ENCODE measurements at places on chromosomes 1 and 21.

DNA sequence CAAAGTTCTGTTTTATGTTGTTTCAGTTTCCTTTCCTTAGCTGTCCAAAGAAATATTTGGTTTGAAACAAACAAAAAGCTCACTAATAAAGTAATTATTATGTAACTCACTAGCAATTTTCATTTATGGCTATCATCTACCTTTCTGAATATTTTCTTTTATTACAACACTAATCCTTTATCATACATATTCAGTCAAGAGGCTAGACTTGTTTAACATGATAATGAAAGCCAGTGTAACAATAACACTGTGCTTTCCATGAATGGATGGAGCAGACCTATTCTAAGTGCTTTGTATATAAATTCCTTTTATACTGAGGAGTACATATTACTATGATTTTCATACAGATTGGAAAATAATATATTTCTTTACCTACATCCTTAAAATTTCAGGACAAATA is 972.8 kb upstream of the ADGRL4 start:
- no peak for DNase-seq

DNA sequence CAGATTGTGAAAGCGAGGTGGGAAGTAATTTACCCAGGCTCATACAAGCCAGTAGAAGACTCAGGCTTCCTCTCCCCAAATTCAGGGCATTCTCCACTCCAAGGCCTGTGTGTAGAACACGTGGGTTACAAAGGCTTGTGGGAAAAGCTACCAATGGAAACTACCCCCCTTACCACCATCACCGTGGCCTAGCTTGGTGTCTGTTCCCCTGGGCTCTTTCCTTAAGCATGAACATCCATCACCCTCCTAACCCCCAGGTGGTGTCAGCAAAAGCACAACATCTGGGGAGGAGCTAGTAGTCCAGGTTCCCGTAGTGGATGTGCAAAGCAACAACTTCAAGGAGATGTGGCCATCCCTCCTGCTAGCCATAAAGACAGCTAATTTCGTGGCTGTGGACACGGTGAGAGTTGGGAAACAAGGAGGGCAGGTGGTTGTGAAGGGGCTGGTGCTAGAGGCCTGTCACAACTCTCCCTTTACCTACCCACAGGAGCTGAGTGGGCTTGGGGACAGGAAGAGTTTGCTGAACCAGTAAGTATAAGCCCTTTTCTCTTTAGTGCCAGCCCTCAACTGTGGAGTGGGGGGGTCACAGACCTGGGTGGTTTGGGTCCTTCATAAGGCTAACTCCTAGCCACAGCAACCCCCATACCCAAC is 701 bp upstream of the MUTYH start:
- no peak for DNase-seq

DNA sequence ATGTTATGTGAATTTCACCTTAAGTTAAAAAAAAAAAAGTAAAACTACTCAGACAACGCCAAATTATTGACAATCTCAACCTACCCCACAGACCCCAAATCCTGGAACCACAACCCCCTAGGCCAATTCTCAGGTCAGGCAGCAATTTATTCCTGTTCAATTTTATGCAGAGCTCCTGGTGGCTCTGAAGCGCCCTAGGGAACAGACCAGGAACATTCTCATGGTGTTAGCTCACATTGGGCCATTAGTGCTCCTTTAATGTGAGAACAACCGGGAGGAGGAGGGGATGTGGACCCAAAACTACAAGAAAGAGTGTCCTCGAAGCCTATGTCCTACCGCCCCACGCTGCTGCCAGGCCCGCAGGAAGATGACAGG is 403 bp upstream of the PSEN2 start:
- no peak for DNase-seq

- no peak for DNase-seq
These were observed 378.6 kb downstream of the RPS6KC1 start for GRCh38 chr1:213429642-213430041.

GRCh38 chr1:19370453-19371170 is 58.5 kb downstream of the SLC66A1 start:
- DNase-seq, result no peak

DNA sequence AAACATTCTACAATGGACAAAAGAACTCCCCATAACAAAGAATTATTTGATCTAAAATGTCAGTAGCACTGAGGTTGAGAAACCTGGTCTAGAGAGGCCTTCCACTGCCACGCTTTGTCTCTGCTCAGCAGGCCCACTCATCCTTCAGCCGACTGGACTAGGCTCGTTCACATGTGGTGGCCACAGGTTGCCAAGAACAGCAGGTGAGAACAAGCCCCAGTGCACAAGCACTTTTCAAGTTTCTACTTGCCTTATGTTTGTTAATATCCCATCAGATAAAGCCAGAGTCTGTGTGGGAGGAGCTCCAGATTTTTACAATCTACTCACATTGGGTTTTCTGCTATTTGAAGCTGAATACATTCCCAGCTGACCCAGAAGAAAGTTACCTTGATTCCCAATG is 9.1 kb upstream of the EFHD2 start:
- no peak for DNase-seq

- DNase-seq, result no peak
These were observed 79.6 kb downstream of the SLC45A1 start for GRCh38 chr1:8397511-8397910.

DNA sequence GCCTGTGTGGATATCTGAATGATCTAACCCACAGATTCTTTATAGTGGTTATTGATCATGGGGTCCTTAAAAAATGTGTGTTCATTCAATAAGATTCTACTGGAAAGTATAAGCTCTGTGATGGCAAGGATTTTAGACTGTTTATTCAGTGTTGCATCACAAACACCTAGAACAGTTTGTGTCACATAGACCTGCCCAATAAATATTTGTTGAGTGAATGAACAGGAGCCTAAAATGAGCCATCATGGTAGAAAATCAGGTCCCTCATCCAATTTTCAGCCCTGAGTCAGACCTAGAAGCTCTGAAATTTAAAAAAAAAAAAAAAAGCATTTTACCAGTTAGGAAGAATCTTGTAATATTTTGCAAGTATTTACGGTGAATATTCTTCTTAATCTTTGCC is 2.3 kb upstream of the RGSL1 start:
- DNase-seq, result no peak

DNA sequence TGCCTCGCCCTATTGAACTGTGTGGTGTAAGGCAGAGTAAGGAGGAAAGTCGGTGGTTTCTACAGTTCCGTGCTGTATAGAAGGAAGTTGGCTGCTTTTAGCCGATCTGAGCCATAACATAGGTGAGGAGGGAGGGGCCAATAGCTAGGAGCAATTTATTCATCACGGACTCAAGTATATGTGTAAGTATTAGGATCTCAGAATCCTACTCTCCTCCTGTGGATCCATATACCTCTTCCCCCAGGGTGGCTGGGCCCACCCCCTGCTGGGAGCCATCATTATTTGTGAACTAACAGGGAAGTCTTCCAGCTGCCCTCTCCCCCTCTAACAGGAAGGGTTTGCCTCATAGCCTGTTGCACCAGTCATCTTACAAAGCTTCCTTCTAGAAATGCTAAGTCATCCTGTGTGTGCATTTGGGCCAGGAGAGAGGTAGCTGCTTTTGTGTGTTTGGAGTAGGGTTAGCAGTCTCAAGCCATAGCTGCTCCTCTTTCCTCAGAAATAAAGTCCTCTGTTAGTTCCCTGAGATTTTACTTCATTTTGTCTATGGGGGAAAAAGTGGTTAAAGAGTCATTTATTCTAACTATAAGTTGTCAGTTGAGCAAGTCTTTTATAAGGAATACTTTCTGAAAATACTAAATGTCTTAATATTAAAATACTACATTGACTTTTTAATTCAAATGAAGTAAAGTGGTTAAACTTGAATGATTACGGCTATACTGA is 14.9 kb upstream of the CENPS start:
- no peak for DNase-seq

DNA sequence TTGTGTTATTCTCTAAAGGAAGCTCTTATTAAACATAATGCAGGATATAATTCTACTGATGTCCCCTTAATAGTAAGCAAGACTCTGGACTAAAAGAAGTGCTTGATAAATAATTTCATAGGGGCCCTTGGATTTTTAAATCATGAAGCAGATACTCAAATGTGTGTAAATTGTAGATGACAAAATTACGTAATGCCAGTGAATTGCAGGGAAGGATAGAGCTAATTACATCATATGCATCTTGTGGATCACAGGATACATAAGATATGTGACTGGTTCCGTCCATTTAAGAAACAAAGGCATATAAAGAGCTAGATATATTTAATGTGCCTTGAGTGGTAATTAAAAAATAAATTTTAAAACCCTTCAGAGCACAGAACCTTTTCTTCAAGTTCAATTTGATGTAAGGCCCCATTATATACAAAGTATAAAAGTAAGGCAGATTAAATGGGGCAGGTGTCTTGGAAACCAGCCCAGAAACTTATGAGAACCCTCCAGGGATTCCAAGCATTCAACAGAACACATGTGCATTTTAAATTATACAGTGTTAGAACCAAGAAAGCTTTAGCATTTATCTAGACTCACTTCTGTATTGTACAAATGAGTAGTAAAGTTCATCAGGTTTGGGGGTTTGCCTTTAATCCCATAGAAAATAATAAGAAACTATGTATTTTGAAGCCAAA is 190.4 kb downstream of the NCAM2 start:
- no peak for DNase-seq

DNA sequence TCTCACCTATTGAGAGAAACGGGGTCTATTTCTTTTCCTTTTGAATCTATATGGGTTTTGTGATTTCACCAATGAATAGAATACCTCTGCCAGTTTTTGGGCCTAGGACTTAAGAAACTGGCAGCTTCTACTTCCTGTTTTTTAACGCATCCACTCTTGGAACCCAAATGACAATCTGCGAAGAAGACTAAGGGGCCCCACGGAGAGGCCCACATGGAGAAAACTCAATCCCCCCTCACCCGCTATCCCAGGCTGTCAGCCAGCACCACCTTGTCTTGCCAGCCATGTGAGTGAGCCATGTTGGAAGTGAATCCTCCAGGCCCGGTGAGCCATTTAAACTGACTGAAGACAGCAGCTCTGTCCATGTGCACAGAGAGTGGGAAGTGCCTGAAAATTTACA is 3.6 kb upstream of the HENMT1 start:
- DNase-seq, result no peak

DNA sequence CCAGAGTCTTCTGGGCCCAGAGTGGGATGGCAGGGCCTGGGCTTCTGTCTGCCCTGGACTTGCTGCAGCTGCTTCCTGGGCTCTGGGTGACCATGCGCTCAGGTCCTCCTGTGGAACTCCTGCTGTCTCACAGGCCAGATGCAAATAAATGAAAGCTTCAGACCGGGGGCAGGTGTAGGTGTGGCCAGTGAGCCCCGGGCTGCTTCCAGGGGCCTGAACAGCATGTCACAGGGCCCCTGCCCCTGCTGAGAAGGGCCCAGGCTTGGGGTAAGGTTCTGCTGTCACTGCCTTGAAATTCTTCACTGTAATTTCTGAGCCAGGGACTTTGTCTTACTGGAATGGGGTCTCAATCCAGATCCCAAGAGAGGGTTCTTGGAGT is 2.5 kb upstream of the PKNOX1 start:
- no peak for DNase-seq

DNA sequence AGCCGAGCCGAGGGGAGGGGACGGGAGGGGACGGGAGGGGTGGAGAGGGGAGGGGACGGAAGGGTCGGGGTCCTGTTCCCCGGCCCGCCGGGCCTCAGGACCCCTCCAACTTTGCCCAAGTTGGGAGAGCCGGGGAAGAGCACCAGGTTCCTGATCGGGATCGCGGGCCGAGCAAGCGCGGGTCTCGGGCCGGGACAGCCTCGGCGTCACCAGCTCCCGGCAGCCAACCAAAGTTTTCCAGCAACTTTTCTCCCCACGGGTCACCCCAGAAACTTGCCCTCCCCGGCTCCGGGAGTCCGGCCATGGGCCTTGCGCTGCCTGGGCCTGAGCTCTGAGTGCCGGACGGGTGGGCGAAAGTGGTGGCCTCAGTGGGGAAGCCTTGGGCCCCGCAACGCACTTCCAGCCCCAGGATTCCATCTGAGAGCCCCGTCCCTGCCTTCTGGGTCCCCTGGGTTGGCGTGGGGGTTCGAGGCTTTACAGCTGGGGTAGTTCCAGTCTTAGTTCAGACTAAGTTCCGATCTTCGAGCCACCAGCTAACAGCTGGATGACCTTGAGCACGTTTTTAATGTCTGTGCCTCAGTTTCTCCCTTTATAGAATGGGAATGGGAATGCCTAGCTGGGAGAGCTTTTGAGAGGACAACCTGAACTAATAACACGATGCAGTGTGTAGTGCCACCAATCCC is 458 bp downstream of the ZC3H12A start:
- DNase-seq, result no peak

GRCh38 chr1:225886159-225887029 is 2.6 kb downstream of the LEFTY1 start:
- no peak for DNase-seq

- DNase-seq, result no peak
These were observed 853.9 kb downstream of the KCNT2 start for GRCh38 chr1:195754303-195754702.

DNA sequence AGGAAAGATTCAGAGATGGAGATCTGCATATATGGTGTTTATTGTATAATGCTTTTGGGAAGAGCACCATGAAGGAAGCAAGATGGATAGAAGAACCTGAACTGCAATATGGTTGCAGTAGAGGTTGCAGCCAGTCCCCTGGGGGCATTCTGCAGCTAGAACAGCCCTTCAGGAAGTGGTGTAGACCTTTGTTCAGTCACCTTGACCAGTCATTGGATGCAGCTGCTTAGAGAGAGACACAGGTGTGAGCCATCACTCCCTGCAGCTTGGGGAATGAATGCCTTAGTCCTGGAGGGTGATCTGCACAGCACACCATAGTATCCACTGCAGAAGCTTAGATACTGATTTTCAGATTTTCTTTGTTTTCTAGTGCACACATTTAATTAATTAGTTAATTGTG is 42.3 kb downstream of the NEK7 start:
- DNase-seq, result no peak

DNA sequence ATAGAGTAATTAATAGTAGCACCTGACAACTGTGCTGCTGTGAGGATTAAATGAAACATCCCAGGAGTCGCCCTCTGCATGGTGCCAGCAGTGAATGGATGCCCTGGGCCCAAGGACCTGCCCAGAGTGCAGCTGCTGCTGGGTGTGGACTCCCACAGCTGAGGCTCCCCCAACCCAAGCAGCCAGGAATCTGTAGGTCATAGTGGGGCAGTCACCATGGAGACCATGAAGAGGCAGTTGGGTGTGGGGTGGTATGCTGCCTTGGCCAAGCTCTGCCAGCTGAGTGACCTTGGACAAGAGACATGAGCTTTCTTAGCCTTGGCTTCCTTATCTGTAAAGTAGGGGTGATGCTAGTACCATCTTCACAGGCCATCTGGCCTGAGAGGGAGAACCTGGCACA is 9.4 kb downstream of the OLIG2 start:
- no peak for DNase-seq

GRCh38 chr1:203711251-203712007 is 53.6 kb upstream of the LAX1 start:
- no peak for DNase-seq
